ENCODE measurements at places on chromosomes 12 and 14.
A peak's percentile ranks its signal among the peaks of the same experiment; 100 is the strongest.

DNA sequence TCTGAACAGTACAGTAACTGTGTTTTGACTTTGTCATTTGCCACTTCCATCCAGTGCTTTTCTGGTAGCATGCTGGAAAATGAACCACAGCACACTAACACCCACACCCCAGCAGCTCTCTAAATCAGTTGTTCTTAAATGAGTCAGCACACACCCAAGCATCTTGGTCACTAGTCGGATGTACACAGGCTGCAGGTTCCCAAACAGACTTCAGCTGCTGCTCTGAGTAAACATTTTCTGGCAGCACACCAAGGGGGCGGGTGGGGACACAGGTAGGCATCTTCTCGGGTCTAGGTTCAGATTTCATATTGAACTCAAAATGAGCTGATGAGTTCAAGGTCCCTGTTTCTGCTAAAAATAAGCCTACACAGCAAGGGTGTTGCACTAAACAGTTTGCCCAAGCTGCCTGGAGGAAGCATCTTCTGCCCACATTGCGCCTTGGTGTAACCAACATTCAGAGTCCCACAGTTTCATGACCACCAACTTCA, 39.8 kb downstream of the IFNG start:
- DNase-seq = no peak

DNA sequence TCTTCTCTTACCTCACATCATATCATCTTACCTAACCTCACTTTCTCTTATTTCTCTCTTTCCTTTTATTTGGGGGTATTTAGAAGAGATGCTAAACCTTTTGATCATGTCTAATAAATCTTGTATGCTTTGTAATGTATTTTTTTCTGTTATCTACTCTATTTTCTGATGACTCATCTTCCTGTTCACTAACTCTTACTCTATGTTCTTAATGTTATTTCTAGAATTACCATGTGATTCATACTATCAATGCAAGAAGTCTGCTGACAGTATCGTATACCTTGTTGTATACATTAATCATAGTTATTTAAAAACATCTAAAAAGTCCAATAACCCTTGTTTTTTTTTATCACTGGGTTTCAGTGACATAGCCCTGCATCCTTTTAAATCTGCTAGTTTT, 62.3 kb downstream of the MGAT4C start:
- peak; percentile 2 for DNase-seq

GRCh38 chr12:124727264-124727800, 136.3 kb downstream of the SCARB1 start:
- DNase-seq = no peak

- no peak for DNase-seq
Observed at GRCh38 chr12:13211859-13212664, 15.5 kb downstream of the EMP1 start.

GRCh38 chr14:29846339-29847055, 81.2 kb downstream of the PRKD1 start:
- no peak for DNase-seq

DNA sequence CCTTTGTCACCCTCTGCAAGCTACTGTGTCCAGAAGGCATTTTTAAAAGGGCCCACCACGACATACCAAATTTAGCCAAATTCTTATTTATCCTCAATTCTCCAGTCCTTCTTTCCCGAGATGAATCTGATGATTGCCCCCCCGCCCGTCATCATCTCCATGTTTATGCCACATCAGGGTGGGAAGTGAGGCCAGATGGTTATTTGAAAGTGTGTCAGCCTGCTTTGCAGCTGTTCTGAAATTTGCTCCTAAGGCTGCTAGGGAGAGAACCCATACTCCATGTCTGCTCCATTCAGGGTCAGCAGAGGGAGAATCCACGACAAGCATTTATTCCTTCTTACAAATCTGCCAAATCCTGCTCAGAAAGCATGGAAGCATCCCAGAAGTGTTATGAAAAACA, 337.8 kb downstream of the ADAMTS20 start:
- DNase-seq = no peak

GRCh38 chr12:57611108-57611826, at the start of gene ARHGEF25:
Gene ARHGEF25, plus strand, starts transcription at chr12:57611435. Its CDS starts 460 bp downstream, at chr12:57611895.
- no peak for DNase-seq

- no peak for DNase-seq
Observed at GRCh38 chr14:22341049-22341448, 248.0 kb downstream of the DAD1 start.

DNA sequence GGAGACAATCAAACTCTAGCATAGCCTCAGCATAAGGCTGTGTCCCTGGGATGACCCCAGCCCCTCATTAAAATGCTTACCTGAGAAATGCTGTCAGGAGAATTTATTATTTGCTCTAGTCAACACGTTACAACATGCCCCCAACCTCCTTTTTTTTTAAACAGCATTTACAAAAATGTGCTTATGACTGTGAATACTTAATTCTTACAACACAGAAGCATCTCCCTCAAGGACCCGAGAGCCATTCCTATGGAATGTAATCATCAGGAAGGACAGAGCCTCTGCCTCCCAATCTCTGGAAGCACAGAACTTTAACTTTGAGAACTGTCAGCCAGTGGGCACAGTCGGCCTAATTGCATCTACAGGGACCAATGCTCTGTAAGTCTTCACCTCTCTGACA, 136.6 kb upstream of the OVCH1 start:
- DNase-seq = no peak

DNA sequence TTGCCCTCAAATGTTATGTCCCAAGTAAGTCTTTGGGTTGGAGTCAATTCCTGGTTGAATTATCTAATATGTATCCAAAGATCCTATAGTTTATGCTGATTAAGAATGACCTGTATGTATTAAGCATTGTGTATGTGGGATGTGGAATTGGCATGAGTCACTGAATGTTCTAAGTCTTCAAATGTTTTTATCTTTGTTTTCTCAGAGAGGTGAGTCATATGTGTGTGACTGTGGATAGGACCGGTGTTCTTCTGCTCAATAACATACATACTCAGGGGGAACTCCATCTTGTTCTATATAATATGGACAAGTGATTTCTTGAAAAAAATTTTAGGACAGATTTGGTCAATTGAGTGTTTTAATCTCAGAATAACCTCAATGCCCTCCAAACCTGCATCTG, 57.9 kb downstream of the NAV3 start:
- peak; percentile 60 for DNase-seq

DNA sequence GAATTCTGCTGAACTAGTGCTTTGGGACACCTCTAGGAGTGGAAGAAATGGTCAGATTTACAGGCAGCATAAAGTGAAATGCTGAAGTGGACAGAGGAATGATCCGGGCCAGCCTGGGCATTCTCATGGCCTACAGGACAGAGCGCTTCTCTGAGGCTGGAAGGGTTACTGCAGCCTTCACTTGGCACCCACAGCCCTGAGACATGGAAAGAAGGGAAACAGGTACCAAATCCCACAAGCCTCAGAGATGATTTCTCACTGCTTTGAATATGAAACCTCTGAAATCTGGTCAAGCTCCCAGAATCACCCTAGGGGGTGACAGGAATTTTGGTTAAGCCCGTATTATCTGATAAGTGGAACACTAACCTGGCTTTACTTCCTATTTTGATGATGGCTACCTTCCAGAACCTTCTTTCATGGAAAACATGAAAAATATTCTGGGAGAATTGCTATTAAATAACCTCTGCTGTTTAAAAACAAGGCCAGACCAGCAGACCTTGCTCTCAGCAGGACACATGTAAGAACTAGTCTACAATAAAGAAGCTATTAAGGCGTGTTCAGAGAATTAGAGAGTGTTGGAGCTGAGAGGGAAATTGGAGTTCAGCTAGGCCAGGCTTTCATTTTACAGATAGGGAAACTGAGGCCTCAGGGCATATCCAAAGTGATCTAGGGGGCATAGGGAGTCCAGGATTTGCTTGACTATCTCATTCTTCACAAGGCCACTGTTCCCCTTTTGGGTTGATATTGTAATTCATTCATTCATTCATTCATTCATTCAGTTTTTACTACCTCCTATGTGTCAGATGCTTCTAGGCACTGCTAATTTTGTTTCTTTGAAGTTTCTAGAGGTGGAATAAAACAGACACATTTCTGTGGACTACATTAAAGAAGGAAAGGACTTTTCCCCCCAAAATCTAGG, 281.5 kb downstream of the ZFP36L1 start:
- DNase-seq = no peak

DNA sequence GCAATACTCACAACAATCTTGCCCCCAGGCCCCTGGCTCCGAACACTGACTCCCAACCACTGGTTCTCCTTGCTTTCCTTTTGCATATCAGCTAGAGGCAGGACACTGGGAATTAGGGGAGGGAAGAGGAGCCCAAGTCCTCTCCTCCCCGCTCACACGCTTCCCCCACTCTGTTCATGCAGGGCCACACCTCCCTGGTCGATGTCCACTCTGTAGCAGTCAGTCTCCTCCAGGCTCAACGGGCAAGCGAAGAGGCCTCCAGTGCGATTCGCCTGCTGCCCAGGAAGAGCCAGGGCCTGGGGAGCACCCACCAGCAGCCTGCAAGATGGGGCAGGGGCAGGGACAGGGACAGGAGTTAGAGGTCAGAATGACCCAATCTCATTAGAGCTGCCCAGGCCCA, 4.8 kb downstream of the ITGA7 start:
- DNase-seq = no peak

GRCh38 chr14:94123868-94124267, 5.5 kb downstream of the IFI27L2 start:
- DNase-seq = no peak

- DNase-seq = no peak
Observed at GRCh38 chr14:50061664-50062437, 54.5 kb downstream of the VCPKMT start.

- no peak for DNase-seq
Observed at GRCh38 chr14:70897464-70897863, 9.8 kb upstream of the PCNX1 start.

DNA sequence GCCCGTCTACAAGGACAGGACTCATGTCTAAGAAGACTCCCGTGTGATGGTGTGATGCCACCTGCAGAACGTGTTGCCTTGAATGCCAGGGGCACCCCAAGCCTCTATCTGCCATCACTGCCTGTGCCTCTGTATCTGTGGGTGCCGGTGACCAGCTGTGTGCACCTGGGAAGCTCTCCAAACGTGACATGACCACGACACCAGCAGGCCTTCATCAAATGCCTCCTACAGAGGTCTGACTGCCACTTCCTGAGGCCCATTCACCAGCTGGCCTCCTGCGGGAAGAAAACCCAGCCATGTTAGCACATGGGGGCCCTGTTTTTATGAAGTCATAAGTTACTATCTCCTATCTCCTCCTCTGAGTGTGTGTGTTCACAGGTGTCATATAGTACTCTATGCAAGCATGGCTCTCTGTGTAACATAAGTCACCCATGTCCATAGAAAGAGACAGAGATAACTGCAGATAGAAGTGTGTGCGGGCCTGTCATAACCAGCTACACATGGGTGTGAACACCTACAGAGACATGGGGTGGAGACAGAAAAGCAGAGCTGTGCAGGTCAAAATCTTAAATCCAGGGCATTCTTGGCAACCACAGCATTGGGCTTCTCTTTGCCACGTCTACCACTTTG, 18.3 kb upstream of the SERPINA4 start:
- no peak for DNase-seq

- no peak for DNase-seq
Observed at GRCh38 chr12:1851151-1851701, 30.9 kb downstream of the LRTM2 start.

- DNase-seq = no peak
Observed at GRCh38 chr12:122899887-122900286, 4.0 kb upstream of the VPS37B start.

DNA sequence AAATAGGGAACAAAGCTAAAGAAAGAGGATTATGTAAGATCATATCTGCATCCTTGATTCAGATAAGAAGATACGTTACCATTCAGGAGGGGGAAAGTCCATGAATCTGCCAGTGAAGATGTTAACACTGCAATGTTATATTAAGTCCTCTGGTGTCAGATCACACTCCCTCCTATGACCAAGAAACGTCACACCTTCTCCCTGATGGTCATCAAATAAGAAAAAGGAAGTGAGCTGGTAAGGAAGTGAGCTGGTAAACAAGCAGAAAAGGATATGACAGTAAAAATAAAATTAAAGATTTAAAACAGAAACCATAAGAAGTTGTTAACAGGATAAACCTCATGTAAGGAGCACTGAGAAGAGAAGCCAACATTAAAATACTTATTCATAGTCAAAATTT, 340.2 kb downstream of the SEC23A start:
- DNase-seq = no peak

DNA sequence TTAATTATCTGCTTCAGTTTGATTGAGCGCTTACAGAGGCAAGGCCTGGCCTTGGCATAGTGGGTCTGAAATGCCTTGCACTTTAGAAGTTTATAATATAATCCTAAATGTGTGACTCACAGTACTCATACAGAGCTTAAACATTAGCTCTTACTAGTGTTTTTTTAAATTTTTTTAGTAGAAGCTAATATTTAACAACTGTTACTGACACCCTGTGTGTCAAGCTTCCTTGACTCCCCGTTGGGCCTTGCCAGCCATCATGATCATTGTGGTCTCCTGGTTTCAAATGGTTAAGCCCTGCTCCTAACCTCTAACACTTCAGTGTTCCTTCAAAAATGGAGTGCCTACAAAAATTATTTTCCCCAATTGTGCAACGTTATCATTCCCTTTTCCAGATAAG, 126.9 kb downstream of the GALC start:
- DNase-seq = no peak

DNA sequence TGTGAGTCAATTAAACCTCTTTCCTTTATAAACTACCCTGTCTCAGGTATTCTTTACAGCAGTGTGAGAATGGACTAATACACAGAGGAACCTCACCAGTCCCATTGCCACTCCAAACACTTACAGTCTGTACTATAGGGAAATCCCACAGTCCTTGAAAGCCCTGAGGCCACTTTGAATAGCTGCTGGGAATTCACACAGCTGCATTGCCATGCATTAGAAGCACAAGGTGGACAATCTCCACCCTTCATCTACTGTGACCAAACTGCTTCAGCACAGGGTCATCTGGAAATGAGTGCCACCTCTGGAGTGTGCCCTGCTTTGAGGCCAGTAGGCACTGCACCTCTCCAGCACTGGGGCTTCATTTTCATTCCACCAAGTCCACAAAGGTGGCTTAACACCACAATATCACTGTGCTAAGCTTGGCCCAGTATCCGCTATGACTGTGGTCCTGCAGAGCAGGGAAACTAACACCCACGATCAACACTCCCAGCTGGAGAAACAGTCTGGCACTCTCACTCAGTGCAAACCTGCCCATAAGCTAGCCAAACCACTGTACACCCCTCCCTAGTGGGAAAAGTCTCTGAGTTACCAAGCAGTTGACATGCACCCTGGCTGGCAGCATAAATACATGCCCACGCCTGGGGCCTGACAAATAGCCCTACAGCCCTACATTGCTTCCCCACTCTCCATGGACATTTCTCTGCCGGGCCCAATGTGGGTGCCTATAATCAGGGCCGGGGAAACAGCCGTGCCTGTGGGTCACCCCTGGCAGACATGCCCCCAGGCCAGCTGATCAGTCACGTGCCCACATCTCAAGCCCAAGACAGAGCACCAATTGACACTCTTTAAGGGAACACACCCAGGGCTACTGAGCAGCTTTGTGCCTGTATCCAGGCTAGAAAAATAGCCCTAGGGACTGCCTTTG, 294.3 kb upstream of the MGAT4C start:
- DNase-seq = no peak

Data from retinal pigment epithelial cell (primary cell).